ENCODE measurements at places on chromosomes 12 and 14. TPM values are rescaled to one million over a fixed set of nuclear protein-coding genes. Genes with fewer than 3 reads are reported as not detected.

DNA sequence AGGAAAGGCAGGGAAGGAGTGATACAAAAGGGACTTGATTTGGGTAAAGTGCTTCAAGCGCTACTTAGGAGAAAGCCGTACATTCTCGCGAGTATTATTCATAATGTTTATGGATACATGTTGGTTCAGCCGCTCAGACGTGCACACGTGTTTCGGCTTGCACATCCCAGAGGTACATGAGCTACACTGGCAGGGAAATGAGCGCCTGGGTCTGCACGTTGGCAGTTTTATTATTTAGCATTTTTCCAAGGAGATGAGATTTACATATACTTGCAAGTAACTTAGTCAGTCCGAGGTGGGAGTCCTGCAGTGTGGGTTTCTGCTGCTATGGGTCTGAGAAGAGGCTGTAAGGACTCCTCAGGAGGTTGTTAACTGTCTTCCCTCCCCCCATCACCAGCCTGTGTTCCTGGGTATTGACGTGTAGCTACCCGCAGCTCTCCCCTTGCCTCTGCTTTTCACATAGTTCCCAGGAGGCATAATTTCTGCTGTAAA is 1.5 kb downstream of the PRKCH start:
- DNase-seq, result no peak

DNA sequence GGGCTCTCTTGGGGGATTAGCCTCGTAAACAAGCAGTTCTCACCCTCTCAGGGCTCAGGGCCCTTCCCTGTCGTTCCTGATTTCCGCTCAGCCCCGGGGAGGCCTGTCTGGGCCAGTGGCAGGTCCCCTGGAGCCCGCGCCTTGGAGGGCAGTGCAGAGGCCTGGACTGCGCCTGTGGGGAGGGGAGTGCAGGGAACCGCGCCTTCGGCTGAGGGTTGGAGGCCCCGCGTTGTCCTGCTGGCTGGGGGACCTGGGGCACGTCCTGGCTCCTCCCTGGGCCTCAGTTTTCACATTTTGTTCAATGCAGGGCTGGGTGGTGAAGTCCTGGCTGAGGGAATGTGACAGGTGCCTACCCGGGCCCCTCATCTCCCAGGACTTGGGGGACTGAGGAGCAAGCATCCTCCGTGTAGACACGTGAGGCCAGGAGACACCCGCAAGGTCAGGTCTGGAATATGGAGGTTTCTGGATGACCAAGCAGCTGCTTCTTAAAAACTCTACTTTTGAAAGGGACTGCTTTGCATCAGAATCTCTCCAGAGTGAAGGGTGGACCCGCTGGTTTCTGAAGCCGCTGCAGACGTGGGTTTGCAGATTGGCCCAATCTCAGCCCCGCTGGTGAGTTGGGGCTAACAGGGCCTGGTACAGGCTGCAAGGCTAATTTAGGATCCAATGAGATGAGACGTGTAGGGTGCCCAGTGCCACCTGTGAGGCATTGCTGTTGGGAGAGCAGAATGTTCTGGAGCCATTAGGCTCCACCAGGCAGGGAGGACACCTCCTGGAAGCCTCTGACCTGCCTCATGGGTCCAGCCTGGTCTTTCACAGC is 80.2 kb downstream of the KIF26A start:
- DNase-seq, result peak; percentile 46

DNA sequence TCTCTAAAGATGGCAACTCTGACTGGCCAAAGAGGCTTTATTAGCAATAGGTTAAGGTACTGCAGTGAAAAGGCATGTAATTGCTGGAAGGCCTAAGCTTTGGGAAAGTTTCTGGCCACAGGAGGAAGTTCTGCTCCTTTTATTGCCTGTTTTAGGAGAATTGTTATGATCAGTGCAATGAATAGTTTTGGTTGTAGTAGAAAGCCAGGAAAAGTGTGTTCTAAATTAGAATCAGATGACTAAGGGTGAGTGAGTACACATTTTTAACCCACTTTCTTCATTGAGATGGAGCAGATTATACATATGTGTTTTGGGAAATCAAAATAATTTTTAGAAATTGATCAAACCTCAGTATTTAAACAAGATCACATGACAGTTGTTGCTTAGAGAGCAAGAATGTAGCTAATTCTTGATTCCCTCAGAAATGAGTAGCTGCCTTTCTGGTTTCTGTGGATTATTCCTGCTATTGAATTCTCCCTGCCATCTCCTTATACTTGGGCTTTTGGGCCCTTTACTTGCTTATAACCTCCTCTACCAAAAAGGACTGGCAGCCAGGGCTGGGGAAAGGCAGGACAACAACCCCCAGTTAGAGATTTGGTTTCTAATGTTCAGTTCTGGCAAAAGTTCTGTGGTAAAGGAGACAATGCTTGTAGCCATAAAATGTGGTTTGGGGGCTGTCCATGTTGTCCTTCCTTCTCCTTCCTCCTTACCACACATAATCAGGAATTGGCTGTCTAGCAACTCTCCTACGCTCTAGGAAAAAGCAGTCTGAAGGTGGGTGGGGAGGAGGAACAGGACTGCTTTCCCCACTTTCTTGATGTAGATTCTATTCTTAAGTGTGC is 217.1 kb downstream of the SLC38A4 start:
- no peak for DNase-seq

DNA sequence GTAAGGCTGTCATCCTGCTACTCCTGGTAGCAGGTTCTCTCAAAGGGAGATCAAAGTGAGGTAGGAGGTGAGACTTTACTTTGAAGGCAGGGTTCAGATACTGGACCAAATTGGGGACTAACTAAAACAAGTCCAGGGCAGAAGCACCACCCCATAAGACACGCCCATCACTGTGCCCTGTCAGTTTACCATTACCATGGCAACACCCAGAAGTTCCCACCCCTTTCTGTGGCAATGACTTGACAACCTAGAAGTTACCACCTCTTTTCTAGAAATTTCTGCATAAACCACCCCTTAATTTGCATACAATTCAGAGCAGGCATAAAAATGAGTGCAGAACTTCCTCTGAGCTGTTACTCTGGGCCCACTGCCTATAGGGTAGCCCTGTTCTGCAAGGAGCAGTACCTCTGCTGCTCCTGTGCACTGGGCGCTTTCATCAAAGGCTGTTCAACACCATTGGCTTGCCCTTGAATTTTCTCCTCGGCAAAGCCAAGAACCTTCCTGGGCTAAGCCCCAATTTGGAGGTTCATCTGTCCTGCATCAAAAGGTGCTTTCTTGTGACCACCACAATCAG is 64.8 kb upstream of the MAX start:
- no peak for DNase-seq

GRCh38 chr12:15427913-15428312 is 105.6 kb downstream of the PTPRO start:
- DNase-seq, result no peak

DNA sequence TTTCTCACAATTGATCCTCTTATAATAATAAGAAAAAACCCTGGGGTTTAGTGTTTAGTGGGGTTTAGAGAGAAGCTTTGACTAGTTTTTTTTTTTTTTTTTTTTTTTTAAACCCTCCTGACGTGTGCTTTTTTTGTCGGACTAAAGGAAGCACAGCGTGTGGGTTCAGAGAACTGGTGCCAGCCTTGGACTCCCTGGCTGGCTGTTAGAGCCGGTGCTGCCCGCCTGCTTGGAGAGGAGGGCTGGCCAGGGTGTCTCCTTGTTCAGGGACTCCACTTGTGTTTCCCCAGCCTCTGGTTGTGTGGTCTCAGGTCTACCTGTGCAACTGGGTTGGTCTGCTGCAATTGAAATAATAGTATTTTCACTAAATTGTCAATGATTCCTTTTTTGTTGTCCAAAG is 54.1 kb upstream of the ASPG start:
- no peak for DNase-seq

GRCh38 chr12:49008943-49009342 is 9.6 kb downstream of the PRKAG1 start:
- DNase-seq, result no peak

The SLC2A3 gene
- total RNA-seq, result 153 TPM

The PLEKHD1 gene
- 0.41 TPM for total RNA-seq

The LMNTD1 gene
- not detected for total RNA-seq

The AQP2 gene
- not detected for total RNA-seq

The TAS2R7 gene
- total RNA-seq, result not detected

The RNASE4 gene
- 42.5 TPM for total RNA-seq

Measured in upper lobe of right lung (tissue), 1 donor.